Lung (tissue), 17 donors: ENCODE measurements at places on chromosomes 1 and 21. TPM values are rescaled to one million over a fixed set of nuclear protein-coding genes. Genes with fewer than 3 reads are reported as not detected.

ZZZ3 gene
- 133 TPM for total RNA-seq

FCMR gene
- total RNA-seq = 8.5 TPM

HES4 gene
- total RNA-seq = 47.9 TPM

TDRD10 gene
- total RNA-seq = 8.5 TPM

OR6N2 gene
- total RNA-seq = not detected

RGL1 gene
- 29.2 TPM for total RNA-seq

MXRA8 gene
- total RNA-seq = 213 TPM

OPTC gene
- not detected for total RNA-seq

SPATA21 gene
- not detected for total RNA-seq

CELA3B gene
- total RNA-seq = not detected

DAB1 gene
- total RNA-seq = 0.12 TPM

KRTAP11-1 gene
- not detected for total RNA-seq

FAM163A gene
- 0.09 TPM for total RNA-seq

ANGPTL7 gene
- 0.21 TPM for total RNA-seq

CFHR5 gene
- total RNA-seq = not detected

CD2 gene
- total RNA-seq = 2.4 TPM

TNNI3K gene
- total RNA-seq = not detected

PPOX gene
- 33.1 TPM for total RNA-seq
